ENCODE measurements at places on chromosomes 6 and 20.

DNA sequence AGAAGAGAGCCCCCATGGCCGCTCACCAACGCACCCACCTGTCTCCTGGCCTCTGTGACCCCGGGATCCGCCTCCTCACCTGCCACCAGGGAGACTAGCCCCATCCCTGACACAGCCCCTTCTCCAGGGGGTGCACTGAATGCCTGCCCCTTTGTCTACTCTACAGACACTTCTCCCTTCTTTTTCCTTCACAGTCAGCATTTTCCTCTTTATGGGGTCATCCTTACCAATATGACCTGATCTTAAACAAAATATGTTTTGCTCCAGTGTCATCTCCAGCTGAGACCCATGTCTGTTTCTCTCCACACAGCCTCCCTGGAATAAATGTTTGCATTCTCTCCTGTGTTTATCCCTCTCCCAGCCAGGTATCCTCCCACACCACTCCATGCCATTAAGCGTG lies 14.6 kb upstream of the CCR6 start:
- DNase-seq: no peak

GRCh38 chr20:51800060-51800871 lies 2.1 kb downstream of the SALL4 start:
- DNase-seq: peak; percentile 26

GRCh38 chr20:49450281-49450721 lies 32.2 kb downstream of the KCNB1 start:
- DNase-seq: no peak

- DNase-seq: no peak
These were observed 89.3 kb downstream of the L3MBTL3 start for GRCh38 chr6:130107710-130108109.

GRCh38 chr6:35733633-35734032 lies 3.2 kb upstream of the ARMC12 start:
- DNase-seq: no peak

- DNase-seq: no peak
These were observed 100.1 kb upstream of the SUPT3H start for GRCh38 chr6:45477790-45478189.

DNA sequence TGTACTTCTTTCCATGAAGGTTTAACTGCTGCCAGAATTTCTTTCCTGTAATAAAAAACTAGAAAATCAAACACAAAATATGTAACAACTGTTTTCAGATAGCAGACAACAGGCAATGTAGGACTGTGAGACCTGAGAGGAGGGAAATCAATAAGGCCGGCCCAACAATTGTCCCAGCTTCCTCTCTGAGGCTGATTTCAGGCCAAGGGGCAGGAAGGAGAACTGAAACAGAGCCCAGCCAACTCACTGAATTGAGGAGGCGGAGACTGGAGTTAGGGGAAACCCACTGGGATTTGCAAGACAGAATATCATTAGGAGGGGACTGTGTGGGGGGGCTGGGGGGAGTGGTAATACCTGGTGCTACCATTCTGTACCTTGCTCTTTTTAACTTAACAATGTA lies 42.2 kb downstream of the FLRT3 start:
- DNase-seq: no peak

GRCh38 chr20:34506480-34506879 lies 9.7 kb upstream of the DYNLRB1 start:
- no peak for DNase-seq

GRCh38 chr20:50335105-50335504 lies 144.5 kb downstream of the CEBPB start:
- DNase-seq: no peak

DNA sequence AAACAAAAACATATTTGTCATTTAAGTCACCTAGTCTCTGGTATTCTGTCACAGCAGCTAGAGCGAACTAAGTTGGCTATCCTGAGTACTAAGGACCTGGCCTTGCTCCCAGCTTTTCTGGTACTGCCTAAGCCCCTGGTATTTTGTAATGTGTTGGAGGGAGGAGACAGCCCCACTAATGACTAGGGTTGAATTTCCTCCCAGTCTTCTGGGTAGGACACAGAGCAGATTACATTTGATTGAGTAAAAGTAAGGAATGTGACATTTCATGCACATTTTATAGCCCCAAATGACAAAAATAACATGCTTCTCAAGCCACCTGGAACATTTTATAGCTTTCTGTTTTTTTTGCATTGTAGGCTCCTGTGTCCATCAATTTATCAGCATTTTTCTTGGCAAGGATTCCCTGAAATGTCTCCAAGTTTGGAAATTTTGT lies 47.9 kb upstream of the DDR1 start:
- DNase-seq: no peak

DNA sequence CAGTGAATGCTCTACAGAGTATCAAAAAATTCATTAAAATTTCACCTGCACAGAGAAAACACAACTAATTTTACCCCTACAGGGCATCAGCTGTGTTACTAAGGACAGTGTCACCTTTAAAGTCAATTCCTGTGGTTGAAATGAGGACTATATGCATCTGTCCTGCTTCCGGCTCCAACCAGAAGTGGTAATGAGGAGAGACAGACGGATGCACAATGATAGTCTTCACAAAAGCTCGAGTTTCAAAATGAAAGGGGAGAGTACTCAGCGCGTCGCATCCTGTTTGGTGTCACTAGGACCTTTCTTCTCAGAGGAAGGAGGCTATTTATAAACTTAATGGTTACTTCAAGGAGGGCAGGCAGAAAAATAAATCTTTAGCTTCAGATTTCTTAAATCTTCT lies 86.5 kb downstream of the LYRM4 start:
- DNase-seq: peak; percentile 28

DNA sequence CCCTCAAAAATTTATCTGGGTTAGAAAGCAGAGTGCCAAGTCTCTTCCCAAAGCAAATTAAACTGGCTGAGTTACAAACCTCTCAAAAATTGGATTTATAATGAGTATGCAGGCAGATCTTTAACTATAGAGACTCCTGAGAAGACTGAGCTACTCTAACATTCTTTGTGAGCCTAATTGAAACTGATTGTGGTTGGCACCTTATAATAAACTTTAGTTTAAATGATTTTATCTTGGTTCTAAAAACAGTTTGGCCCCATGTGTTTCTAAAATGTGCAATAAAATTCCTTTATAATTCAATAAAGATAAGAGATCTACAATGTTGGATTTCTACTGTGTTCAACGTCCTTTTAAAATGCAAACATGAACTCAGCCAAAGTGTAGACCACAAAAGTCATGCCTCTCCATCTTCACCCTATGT lies 480.2 kb upstream of the RNF217 start:
- no peak for DNase-seq

GRCh38 chr6:5667737-5668136 lies 339.0 kb downstream of the NRN1 start:
- no peak for DNase-seq

DNA sequence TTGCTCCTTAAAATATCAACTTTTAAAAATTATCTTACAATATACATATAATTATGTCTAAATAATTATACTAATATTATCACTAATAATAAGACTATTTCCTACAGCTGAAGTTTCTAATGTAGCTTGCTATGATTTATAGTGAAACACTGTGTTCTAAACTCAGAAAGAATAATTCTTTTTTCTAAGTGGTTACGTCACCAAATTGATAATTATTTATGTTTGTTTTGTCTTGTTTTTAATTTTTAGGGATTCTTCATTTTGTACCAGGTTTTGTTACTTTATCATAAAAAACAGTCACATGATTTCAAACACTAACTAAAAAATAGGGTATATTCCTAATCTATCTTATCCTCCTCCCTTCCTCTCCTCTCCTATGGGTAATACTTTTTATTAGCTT lies 662.1 kb downstream of the FRK start:
- no peak for DNase-seq

GRCh38 chr6:31353384-31353945 lies 3.5 kb downstream of the HLA-B start:
- DNase-seq: no peak

All from effector CD4-positive, alpha-beta T cell (primary cell).